ENCODE measurements at places on chromosomes 1 and 21. TPM values are rescaled to one million over a fixed set of nuclear protein-coding genes. Genes with fewer than 3 reads are reported as not detected.

The PRDM16 gene
- 11.4 TPM for polyA plus RNA-seq

GRCh38 chr1:52907068-52907811, 14.3 kb downstream of the ECHDC2 start:
- H3K27ac ChIP-seq, result no peak overlapping the region
- H3K4me1 ChIP-seq, result no peaks in the 10 kb centered on the region
- H3K36me3 ChIP-seq, result peaks cover 55% of the 10 kb centered on the region

The TSPEAR gene
- 0.27 TPM for polyA plus RNA-seq

The NPHS2 gene
- polyA plus RNA-seq, result 0.22 TPM

DNA sequence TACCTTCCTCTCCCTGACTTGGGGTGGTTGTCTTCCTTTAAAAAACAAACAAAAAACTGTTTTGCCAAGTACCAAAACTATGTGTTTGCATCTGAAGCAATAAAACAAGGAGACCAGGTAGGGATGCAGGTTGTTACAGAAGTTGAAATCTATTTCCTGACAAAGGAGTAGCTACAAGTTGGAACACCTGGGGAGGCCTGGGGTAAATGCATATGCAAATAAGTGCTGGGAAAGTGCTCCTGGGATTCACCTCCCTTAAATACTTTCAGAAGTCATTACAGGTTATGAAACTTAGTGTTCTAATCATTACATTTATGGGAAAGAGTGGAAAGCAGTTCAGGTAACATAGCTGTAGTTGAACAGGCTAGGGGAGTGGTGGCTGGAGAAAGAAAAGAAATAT, 1.9 kb upstream of the TSNAX start:
- no peak overlapping the region for H3K27ac ChIP-seq
- no peaks in the 10 kb centered on the region for H3K27me3 ChIP-seq
- H3K4me1 ChIP-seq, result no peaks in the 10 kb centered on the region
- no peaks in the 10 kb centered on the region for H3K36me3 ChIP-seq
- no peak overlapping the region for H3K4me3 ChIP-seq

Measured in small intestine (tissue), 16 donors.